GM18507 (cell line): ENCODE measurements at places on chromosomes 5 and 9.

DNA sequence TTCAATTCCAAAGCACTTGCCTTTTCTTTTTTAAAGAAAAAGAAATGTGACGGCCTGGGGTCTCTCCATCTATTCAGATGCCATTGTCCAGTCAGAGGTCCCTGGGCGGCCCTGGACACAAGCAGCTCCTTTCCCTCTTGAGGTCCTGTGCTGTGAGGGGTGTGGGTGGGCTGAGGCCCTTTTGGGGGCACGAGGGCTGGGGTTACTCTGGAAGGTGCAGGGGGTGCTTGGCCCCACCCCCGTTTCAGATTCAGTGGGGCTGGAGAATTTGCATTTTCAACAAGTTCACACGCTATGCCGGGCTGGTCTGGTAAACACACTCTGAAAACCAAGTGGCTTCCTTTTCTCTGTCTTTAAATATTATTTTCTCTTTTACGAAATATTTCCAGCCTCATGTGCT lies 91.4 kb upstream of the PHYKPL start:
- peak; percentile 22 for DNase-seq

DNA sequence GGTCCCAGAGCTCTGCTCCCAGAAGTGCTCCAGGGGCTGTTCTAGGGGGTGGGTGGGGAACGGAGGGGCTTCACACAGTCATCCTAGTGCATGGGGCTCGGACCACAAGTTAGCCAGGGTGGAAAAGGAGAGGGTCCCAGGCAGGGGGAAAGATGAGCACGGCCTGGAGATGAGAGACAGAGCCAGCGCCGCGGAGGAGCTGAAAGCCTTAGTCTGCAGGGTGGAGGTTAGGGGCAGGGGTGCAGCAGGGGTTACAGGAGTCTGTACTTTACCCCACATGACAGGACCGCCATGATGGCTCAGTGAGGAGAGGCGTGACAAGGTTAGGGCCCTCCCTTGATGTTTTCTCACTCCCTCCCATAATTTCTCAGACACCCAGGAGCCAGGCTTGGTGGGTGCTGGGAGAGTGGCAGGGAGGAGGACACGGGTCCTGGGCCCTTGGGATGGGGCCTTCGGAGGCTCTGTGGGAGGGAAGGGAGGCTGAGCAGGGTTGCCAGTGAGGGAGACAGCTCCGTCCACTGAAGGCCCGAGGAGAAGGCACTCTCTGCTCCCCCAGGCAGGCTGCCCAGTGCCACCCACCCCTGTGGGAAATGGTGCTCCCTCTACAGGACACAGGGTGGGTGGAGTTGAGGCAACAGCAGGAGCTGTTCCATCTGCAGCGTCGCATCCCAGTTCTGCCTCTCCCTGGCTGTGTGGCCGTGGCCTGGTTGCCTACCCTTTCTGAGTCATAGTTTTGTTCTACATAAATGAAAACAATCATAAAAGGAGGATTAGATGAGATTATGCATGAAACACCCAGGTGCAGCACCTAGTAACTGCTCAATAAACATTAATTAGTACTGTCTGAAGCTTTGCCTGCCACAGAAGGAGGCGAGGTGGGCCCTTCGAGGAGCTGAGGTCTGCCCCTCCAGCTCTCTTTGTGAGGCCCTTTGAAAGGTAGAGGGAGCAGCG lies 66.2 kb downstream of the NDST1 start:
- DNase-seq, result no peak

DNA sequence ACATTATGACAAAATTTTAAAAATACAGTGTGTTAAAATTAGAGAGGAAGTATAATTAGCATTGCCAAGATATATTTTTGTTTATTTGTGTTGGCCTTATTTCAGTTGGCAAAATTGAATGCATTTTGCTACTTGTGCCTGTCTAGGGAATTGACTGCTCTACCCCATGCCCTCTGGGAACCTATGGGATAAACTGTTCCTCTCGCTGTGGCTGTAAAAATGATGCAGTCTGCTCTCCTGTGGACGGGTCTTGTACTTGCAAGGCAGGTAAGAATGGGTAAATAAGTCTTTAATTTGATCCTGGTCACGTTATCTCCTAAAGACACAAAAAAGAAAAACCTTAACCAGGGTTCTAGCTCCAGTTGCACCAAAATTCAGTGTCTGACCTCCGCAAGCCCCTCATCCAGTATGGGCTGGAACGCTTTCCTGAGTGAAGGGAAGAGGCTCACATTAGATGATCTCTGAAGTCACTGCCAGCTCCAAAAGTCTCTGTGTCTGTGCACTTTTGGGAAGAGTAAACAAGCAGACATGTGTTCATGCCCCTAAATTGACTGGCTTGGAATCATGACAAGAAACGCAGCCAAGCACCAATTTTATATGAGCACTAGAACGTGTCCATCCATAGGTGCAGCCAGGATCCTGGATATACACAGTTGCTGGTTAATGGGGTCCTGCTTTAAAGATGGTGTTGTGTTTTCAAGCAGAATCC lies 98.3 kb upstream of the PRRC1 start:
- no peak for DNase-seq

- DNase-seq, result no peak
These were observed 2.2 kb downstream of the ASB6 start for GRCh38 chr9:129639756-129640085.

GRCh38 chr5:154312576-154312975 lies 122.0 kb downstream of the GALNT10 start:
- DNase-seq, result no peak

DNA sequence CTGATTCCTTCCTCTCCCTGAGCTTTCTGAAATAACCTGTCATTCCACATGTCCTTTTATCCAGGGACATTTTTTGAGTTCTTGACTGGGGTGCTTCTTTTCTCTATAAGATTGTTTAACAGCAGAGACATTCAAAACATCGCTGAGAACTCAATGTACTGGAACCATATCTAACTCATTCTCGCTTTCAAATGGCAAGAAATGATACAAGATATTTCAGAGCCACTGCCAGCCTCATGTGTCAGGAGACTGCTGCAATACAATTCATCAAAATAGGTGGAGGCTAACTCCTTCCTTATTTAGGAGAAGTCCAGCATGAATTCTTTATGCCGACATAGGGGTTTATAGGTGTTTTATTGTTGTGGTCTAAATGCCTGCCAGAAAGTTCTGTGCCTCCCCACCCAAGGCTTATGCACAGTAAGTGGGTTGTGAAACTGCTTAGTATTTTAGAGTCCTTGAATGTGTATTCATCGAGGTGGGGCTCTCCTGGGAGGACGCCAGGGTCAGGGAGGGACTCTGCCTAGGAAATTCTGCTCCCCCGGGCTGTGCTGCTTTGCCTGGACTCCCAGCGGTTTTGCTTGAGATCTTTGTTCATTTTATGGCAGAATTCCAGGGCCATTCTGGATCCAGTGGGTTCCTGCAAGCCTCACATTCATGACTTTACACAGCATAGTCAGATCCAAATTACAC lies 53.9 kb downstream of the ZNF474 start:
- DNase-seq, result no peak

DNA sequence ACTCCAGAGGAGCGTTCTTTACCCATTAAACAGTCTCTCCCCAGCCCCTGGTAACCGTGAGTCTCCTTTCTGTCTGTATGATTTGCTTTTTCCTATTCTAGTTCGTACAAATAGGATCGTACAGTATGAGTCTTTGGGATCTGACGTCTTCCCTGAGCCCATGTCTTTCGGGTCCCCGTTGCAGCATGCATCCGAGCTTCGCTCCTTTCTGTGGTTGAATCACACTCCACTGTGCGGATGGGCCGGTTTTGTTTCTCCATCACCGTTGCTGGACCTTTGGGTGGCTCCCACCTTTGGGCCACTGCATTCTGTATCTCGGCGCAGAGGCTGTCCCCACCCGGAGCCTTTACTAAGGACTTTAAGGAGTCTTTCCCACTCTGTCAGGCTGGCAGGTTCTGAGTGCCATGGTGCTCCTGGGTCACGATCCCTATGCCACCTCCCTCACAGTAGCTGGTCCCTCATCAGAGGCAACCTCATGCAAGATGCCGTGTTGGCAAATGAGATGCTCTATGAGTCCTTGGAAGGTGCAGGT lies 145.7 kb upstream of the COL5A1 start:
- no peak for DNase-seq
